ENCODE measurements at places on chromosomes 5 and 9. TPM values are rescaled to one million over a fixed set of nuclear protein-coding genes. Genes with fewer than 3 reads are reported as not detected.

- H3K4me1 ChIP-seq: peaks cover 11% of the 10 kb centered on the region
- H3K27me3 ChIP-seq: no peaks in the 10 kb centered on the region
- no peak overlapping the region for H3K4me3 ChIP-seq
These were observed 207.6 kb upstream of the CDKN2B start for GRCh38 chr9:22216730-22217172.

GRCh38 chr9:3136686-3137346 is 292.9 kb upstream of the PUM3 start:
- DNase-seq: no peak
- H3K4me1 ChIP-seq: no peaks in the 10 kb centered on the region
- H3K27me3 ChIP-seq: no peaks in the 10 kb centered on the region
- no peak overlapping the region for H3K27ac ChIP-seq

DNA sequence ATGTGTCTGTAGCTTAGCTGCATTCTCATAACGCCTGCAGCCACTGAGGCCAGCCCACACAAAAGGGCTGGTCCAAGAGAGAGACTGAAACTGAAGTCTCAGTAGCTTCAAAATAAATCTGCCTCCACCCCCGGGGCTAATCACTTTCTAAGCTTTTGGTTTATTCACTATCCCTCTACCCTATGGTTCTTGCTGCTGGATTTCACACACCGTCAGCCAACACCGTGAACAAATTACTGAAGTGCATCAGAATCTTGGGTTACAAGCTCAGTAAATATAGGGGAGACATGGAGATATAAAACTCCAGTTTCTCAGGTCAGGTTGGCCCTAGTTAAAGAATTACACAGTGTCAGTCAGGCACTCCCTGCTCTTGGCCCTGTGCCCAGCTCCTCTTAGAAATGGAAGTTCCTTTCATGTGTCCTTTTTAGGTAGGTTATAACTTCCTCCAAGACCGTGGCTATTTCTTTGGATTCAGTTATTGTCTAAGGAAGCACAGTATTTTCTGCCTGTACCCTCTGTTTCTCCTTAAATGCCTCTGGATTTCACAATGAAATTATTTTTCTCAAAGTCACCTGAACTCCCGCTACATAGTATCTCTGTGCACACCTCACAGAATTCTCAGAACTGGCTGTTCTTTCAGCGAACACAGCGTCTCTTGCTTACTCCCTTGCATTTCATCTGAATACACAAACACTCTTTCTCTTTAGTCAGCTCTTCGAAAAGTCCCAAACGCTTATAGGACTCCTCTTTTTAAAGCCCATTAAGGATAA is 112.5 kb downstream of the FAM174A start:
- no peaks in the 10 kb centered on the region for H3K27me3 ChIP-seq
- no peaks in the 10 kb centered on the region for H3K4me1 ChIP-seq
- peak overlapping the region; percentile 5 for H3K4me3 ChIP-seq
- no peaks in the 10 kb centered on the region for H3K36me3 ChIP-seq
- no peak for DNase-seq

DNA sequence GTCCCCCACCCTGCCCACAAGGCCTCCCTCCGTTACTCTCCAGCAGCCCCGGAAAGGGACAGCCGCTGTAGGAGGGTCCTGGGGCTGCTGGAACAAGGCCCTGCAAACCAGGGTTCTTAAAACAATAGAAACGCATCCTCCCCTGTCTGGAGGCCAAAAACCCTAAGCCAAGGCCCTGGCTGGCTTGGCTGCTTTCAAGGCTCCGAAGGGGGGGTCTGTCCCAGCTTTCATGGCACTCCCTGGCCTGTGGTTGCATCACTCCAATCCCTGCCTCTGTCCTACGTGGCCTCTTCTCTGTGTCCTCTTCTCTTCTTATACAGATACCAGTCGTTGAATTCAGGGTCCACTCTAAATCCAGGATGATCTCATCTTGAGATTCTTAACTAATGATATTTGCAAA is 7.4 kb upstream of the UBAC1 start:
- no peaks in the 10 kb centered on the region for H3K4me1 ChIP-seq
- H3K36me3 ChIP-seq: no peaks in the 10 kb centered on the region
- no peak overlapping the region for H3K4me3 ChIP-seq

- no peaks in the 10 kb centered on the region for H3K4me1 ChIP-seq
- no peak for DNase-seq
- H3K36me3 ChIP-seq: no peaks in the 10 kb centered on the region
- no peak overlapping the region for H3K27ac ChIP-seq
- no peak overlapping the region for H3K4me3 ChIP-seq
These were observed 47.3 kb downstream of the CACNA1B start for GRCh38 chr9:137924761-137925369.

PRDM9 gene
- total RNA-seq: not detected
